ENCODE measurements at places on chromosomes 13 and 19. TPM values are rescaled to one million over a fixed set of nuclear protein-coding genes. Genes with fewer than 3 reads are reported as not detected.

The FXYD1 gene
- not detected for total RNA-seq

The TICAM1 gene
- total RNA-seq, result 4.1 TPM

The SMIM44 gene
- total RNA-seq, result not detected

The OR7A5 gene
- not detected for total RNA-seq

The NLRP4 gene
- not detected for total RNA-seq

The PDE4C gene
- total RNA-seq, result not detected

The ZIC5 gene
- total RNA-seq, result not detected

The N4BP2L1 gene
- total RNA-seq, result not detected

The PLIN4 gene
- total RNA-seq, result not detected

The ZNF28 gene
- 29.1 TPM for total RNA-seq

The PLEKHJ1 gene
- total RNA-seq, result 91.7 TPM

The RNASEH2A gene
- 68.8 TPM for total RNA-seq

The EMP3 gene
- 43.8 TPM for total RNA-seq

The PSG6 gene
- total RNA-seq, result not detected

The PBX4 gene
- total RNA-seq, result 0.09 TPM

The MUC16 gene
- total RNA-seq, result not detected

DNA sequence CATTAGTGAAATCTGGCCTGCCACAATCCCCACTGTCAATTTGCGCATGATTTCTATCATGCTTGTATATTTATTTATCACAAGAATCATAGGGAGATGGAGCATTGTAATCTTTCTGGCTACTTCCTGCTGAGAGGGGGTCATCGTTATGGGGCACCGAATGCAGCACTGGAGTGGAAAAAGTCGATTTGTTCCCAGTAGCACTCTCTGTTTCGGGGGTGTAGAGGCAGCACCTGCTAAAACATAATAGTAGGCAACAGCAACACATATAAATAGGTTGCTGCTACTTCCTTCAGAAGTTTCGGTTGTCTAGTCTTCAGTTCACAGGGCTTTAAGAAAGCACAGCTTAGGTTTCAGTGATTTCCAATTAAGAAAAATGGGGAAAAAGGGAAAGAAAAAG is 23.4 kb upstream of the CEACAM21 start:
- no peak for DNase-seq

DNA sequence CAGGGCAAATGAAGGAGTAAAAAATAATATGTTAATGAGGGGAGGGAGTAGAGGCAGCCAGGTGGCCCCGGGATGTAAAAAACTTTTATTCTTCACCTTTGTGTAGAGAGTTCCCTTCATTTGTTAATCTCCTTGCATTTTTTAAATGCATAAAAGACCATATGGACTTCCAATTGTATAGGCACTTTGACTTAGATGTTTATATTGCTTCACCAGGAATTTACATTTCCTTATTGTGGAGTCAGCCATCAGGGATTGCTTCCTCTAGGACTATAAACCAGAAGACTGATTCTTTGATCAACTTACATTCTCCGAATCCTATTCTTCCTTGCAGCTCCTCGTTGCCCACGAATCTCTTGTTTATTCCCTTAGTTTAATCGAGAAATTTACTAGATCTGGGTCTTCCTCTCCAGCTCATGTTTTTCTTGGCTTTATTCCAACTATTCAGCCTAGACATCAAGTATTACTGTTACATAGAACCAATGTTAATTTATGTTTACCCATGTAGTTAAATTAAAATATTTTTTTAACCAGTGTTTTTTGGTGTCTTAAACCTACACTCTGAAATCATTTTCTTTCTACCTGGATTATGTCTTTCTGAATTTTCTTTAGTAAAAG is 1187.0 kb upstream of the SLC10A2 start:
- no peak for DNase-seq

- DNase-seq, result no peak
These were observed 337.3 kb upstream of the DACH1 start for GRCh38 chr13:72204291-72204690.

DNA sequence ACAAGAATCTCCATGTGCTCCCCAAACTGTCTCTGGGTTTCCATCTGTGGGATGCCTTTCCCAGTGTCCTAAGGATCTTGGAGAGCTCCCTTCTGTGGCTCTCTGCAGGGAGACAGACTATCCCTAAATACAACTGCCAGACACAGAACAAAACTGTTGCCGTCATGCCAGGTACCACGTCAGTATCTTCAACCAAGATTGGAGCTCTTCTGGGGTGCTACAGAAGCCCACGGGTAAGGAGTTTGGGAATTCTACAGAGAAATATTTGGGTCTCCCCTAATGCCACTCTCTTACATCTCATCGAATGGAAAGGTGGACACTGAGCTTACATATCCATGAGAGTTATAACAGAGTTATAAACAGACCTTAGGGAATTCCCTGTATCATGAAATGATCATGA is 4.9 kb upstream of the MBD3L3 start:
- no peak for DNase-seq

DNA sequence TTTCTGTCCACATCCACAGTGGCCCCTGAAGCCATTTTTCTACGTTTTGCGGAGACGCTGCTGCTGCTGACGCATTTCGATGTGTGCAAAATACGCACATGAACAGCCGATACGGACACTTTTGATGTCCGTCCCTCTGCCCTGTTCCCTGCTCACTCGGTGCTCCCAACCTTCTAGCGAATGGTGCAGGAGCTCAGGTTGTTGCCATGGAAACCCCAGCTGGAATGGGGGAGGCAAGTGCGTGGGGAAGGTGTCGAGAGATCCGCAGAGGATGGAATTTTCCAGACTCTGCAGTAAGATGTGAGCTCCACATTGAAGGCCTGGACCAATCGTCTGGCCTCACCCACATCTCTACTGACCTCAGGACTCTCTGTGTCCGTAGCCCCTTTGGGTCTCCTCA is 109.2 kb upstream of the USP29 start:
- no peak for DNase-seq

DNA sequence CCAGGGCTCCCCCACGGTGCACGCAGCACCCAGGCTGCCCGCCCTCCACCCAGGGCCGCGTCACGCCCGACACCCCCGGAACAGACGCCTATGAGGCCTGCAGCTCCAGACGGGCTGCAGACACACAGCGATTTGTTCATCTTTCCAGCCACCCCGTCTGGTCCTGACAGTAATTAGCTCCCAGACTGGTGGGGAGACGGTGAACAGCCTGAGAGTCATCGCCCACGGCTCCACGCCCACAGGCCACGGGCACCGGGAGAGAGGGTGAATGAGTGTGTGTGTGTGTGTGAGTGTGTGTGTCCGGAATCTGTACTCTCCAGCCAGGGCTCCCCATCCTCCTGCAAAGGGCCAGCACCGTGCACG is 18.1 kb downstream of the GADD45B start:
- peak; percentile 74 for DNase-seq

GRCh38 chr19:17109962-17110598 is 34.5 kb downstream of the MYO9B start:
- no peak for DNase-seq

DNA sequence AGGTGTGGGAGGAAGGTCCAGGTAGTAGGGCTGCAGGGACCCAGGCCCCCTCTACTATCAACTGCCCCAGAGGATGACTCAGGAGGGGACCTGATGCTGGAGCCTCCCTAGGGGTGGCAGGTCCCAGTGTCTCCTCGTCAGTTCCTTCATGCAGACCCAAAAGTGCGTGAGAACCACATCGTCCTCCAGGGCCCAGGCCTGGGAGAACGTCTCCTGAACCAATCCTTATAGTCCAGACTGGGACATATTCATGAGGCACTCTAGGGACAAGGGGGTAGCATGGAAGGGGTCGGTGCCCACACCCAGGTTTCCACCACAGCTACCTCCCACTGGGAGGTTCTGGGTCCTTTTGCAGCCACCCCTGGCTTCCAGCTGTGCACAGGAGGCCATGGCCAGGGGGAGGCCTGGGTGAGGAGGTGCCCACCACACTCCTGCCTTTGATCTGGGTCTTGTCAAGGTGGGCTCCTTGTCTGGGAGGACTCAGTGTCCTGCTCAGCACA is 38.0 kb upstream of the TPM4 start:
- DNase-seq, result no peak

- no peak for DNase-seq
These were observed 507.4 kb upstream of the KLF12 start for GRCh38 chr13:74641586-74641985.

- DNase-seq, result no peak
These were observed 238.2 kb downstream of the B3GLCT start for GRCh38 chr13:31437975-31438374.

- no peak for DNase-seq
These were observed 26.3 kb downstream of the ZNF844 start for GRCh38 chr19:12090807-12091206.

GRCh38 chr13:44236370-44236769 is 137.3 kb upstream of the SERP2 start:
- no peak for DNase-seq

- DNase-seq, result no peak
These were observed 24.0 kb downstream of the USP12 start for GRCh38 chr13:27147530-27148170.

DNA sequence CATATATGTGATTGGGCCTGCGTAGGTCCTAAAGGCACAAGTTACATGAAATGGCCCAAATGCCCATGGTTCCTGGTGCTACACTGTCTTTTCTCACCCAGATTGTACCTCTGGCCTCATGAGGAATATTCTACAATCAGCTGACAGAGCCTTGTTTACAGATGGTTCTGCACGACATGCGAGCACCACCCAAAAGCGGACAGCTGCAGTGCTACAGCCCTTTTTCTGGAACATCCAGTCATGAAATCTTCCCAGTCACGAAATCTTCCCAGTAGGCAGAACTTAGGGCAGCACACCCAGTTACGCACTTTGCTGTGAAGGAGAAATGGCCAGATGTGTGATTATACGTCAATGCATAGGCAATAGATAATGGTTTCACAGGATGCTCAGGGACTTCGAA is 7.7 kb upstream of the ELF1 start:
- DNase-seq, result no peak

GRCh38 chr19:54311486-54311885 is 1.5 kb downstream of the LILRA5 start:
- DNase-seq, result no peak

DNA sequence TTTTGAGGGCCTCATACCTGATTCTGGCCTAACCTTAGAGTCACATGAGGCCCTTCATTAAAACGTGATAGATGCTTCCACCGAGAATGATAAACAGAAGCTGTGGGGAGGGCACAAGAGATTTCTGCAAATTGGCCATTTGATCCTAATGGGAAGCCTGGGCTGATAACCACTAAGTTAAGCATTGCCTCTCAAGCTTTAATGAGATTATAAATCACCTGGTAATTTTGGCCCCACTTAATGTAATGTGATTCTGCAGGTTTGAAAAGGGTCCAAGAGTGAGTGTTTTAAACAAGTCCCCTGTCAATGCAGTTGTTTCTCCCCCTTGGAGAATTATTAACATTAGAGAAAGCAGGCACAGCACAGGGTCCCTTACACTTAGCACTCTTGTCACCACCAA is 42.0 kb downstream of the ZNF486 start:
- no peak for DNase-seq

DNA sequence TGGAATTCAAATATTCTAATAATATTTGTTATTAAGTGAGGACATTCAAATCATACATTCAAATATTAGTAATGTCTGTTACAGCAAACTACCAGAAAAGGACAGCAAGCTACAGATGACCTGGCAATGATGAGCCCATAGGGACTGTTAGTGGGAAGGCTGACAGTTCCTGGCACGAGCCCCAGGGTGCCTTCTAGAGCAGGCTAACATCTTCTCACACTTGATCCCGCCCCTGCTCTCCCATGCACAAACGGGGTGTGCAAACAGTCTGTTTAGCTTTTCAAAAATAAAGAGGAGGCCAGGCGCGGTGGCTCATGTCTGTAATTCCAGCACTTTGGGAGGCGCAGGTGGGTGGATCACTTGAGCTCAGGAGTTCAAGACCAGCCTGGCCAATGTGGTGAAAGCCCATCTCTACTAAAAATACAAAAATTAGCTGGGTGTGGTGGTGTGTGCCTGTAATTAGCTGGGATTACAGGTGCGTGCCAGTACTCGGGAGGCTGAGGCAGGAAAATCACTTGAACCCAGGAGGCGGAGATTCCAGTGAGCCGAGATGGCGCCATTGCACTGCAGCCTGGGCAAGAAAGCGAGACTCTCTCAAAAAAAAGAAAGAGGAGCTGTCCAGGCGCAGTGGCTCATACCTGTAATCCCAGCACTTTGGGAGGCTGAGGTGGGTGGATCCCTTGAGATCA is 9.6 kb upstream of the GARRE1 start:
- no peak for DNase-seq

- DNase-seq, result no peak
These were observed 51.5 kb downstream of the INSR start for GRCh38 chr19:7242601-7243258.

DNA sequence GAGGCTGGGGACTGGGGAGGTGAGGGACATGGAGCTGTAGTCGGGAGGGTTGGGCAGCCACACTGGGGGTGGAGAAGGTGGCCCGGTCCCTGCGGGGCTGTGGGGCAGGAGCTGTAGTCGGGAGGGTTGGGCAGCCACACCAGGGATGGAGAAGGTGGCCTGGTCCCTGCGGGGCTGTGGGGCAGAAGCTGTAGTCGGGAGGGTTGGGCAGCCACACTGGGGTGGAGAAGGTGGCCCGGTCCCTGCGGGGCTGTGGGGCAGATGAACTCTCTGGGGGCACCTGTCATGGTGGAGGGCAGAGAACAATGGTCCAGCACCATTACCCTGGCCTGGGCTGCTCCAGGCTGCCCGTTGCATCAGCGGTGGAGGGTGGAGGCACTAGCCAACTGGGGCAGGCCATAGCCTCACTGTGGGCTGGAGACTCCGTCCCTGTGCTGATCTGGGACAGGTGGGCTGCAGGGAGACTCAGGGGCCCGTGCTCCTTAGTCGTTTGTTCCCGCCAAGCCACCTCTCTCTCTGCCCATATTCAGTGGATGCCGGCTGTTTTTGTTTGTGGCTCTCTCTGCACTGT is 51.4 kb downstream of the ATP11A start:
- DNase-seq, result peak; percentile 14

- DNase-seq, result no peak
These were observed 182.8 kb upstream of the TSHZ3 start for GRCh38 chr19:31532034-31532433.

DNA sequence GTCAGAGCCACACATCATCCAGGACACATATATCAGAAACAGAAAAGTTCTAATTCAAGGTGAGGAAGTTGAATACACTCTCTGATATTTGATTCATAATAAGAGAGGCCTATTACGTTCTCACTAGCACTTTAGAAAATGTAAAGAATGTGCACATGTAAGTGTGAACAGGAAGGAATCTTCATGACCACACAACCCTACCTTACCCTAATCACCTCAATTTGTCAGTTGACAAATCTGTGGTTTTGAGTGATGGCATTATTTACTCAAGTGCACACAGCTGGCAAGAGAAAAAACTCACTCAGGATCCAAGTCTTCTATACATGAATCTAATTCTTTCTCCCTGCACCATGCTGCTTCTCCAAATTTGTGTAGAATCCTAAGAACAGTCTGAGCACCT is 445.8 kb downstream of the SUCLA2 start:
- DNase-seq, result no peak

GRCh38 chr19:18839465-18840287 is 7.9 kb downstream of the UPF1 start:
- no peak for DNase-seq

DNA sequence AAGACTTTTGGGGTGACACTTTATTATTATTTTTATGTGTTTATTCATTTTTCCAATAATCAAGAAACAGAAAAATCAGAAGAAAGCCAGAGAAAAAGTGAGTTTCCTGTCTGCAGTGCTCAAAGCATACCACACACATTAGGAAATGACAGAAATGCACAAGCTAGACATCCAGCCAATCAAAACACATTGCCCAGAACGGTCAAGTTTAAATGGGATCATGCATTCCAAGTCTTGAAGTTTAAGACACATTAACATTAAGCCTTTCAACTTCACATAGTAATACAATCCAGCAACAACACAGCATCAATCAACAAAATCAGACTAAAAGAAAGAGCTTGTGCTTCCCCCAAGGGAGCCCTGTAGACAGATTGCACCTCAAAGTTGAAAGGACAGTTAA is 28.7 kb upstream of the MEDAG start:
- DNase-seq, result peak; percentile 29

Measured in SJSA1 (cell line).